ENCODE measurements at places on chromosomes 16 and 17. TPM values are rescaled to one million over a fixed set of nuclear protein-coding genes. Genes with fewer than 3 reads are reported as not detected.

The MED31 gene
- total RNA-seq: 18.6 TPM

The PNMT gene
- 2.4 TPM for total RNA-seq

- DNase-seq: no peak
These were observed 11.6 kb downstream of the ARHGAP44 start for GRCh38 chr17:12800855-12801365.

The CDRT15 gene
- not detected for total RNA-seq

GRCh38 chr17:56652628-56653027 is 59.1 kb downstream of the NOG start:
- no peak for DNase-seq

- DNase-seq: no peak
These were observed at the start of gene DBNDD1 for GRCh38 chr16:90018652-90019542. TSS of gene DBNDD1 (minus strand) at chr16:90019456. CDS start at chr16:90019341, 115 bp downstream.

DNA sequence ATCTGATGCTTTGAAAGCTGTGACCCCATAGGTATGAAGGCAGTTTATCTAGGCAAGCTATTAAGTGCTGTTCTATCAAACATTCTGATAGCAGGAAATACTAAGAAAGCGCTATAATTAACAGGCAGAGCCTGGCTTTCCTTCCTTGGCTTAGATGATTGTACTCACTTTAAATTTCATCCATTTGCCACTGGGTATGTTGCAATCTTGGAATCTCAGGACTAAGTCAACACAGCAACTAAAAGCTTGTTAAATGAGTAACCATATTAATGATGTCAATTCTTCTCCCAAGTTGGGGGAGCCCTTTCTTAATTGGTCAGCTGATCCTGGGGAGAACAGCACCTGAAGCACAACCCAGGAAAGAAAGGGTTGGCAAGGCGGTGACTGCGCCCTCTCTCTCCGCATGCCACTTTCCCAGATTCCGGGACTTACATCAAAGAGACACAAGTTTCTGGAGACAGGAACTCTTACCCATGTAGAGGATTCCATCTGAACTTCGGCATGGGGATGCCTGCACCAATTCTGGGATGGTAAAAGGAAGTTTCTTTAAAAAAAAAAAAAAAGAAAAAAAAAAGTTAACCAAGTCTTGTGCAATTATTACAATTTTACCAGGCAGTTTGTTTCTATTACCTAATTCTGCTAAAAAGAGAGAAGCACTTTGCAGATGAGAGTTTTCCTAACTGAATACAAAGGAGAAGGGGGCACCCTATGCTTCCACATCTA is 54.4 kb upstream of the ICAM2 start:
- DNase-seq: no peak

GRCh38 chr16:2526135-2526534 is 5.1 kb downstream of the CEMP1 start:
- DNase-seq: no peak

All from Panc1 (cell line).